ENCODE measurements at places on chromosomes 7 and 10.
A peak's percentile ranks its signal among the peaks of the same experiment; 100 is the strongest.

DNA sequence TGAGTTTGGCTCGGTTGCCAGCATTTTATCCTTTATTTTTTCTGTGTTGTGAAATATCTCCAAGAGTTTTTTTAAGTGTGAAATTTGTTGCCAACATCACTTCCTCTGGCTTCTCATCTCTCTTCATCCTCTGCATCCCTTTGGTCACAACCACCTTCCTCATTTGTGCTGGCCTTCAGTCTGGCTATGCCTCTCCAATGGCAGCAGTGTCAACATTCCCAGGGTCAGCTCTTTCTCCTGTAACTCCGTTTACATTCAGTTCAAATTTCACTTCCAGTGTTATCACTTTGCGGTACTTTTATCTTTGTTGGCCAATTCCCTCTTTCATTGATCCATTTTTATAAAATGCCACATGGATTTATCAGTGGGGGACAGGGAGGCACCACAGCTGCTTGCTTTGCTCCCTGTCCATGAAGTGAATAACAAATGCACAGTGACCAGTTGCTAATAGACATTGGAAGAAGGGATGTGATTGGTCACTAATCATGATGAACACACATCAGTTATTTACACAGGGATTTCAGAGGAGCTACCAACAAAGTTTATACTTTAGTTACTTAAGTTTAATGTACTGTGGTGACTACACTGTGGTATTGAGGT is 311.4 kb upstream of the LRGUK start:
- peak; percentile 40 for DNase-seq

GRCh38 chr7:26538689-26539088 is 247.0 kb downstream of the SNX10 start:
- no peak for DNase-seq

DNA sequence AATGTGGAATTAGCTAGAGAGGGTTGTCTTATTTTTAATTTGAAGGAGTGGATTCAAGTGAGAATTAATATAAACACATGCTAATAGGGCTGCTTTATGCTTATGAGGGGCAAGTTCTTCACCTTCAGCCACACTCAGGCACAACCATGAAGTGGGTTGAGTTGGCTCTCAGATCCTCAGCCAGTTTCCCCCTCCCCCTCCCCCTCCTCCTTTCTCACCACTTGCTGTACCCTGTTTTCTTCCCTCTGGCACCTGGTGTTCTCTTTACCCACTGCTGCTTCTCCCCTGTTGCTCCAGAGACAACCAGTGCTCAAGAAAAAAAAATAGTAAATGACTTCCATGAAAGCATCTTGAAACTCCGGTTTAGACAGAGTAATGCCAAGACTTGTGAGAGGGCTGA is 1083.3 kb downstream of the CNTNAP2 start:
- no peak for DNase-seq

DNA sequence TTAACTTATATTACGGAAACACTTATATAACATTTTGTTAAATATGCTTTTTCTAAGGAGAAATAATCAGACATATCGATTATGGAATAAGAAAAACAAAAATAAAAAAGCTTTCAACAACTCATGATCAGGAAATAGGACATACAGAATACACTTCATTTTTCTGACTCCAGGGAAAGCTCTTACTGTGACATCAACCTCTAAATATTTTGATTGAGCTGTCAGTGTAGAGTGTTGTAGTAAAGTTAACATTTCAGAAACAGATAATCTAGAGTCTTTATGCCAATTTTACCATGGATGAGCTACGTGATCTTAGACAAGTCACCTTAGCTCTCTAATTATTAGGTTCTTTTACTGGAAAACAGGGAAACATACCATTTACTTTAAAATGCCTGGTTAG is 218.9 kb upstream of the SORCS1 start:
- DNase-seq, result no peak

- no peak for DNase-seq
Observed at GRCh38 chr7:115096262-115096661, 174.4 kb downstream of the MDFIC start.

DNA sequence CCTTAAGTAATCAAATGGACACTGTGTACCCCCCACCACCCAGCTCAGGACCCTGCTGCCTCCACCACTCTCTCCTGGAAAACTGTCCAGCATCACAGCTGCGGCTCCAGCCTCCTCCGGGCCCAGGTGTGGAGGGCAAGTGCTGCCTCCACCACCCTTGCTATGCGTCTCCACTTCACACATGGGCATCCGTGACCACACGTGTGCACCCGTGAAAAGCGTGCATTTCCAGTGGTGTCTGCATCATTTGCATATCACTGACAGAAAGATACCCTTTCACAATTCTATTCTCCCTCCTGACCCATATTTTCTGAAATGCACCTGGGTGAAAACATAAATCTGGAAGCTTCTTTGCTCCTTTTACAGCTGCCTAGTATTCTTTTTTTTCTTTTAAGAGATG is 89.7 kb upstream of the PDGFA start:
- DNase-seq, result no peak

All from AG10803 (cell line).